ENCODE measurements at places on chromosomes 13 and 19.

- no peak for DNase-seq
Observed at GRCh38 chr13:39816936-39817335, 161.5 kb downstream of the COG6 start.

- DNase-seq, result no peak
Observed at GRCh38 chr13:81302125-81302524, 961.2 kb upstream of the SPRY2 start.

- DNase-seq, result no peak
Observed at GRCh38 chr13:106772006-106772601, 204.2 kb upstream of the ARGLU1 start.

DNA sequence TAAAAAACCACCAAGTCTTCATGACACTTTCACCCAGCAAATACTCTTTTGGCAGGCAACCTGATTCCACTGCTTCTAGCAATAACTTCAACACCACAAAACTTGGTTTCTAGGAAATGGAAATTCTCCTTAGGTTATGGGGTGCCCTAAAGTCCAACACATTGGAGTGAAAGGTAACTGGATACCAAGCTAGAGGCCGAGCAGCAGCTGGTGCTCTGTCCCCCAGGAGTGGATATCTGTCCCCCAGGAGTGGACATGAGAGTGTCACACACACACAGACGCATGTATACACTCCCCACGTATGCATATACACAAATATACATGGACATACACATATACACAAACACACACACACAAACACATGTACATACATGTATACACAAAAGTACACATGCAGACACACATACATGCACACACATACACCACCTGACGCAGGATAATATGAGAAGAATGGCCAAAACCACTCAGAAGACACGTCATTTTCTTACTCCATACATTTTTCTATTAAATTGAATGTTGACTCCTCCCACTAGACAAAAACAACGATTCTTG, 50.8 kb downstream of the RFX2 start:
- DNase-seq, result no peak

DNA sequence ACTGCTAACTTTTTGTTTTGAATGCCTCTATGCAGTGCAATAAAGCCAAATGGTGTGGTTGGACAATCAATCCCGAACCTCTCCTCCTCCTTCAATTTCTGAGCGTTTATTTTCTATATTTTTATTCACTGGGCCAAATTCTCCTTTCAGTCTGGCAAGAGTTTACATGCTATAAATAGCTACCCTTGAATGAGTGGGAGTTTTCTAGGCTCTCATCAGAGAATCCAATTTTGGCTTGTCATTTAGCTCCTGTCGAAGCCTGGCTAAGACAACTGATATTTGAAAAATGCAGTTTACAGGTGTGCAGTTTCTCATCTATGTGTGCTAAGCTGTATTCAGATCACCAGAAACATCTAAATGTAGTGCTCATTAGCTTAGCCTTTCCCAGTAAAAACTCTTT, 61.8 kb downstream of the OLFM4 start:
- DNase-seq, result no peak

Measured in AG09319 (cell line).